ENCODE measurements at places on chromosomes 7 and 10.

DNA sequence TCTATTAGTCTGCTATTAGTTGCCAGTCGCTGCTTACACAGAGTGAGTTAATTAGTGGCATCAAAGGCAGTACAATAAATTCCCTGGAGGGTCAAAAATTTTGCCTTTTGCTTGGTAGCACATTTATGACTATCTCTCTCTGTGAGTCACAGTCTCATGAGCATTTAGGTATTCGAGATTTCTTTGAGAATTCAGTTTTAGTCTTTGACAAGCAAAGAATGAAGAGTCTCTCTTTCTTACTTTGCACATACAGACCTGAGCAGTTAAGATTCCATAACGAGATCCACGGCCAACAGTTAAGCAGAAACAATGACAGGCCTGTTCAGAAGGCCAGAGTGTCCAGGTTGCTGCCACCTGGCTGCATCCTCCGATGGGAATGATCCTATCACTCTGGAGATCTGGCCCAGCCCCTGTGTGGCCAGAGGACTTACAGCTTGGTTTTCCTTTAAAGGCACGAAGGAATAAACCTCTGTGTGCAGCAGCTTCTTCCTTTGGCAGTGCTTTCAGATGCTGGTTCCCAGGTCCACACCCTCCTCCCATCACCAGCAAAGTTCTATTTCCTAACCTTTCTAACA, 80.6 kb downstream of the GLI3 start:
- DNase-seq = no peak

GRCh38 chr7:134513169-134513752, 14.1 kb upstream of the AKR1B10 start:
- peak; percentile 19 for DNase-seq

DNA sequence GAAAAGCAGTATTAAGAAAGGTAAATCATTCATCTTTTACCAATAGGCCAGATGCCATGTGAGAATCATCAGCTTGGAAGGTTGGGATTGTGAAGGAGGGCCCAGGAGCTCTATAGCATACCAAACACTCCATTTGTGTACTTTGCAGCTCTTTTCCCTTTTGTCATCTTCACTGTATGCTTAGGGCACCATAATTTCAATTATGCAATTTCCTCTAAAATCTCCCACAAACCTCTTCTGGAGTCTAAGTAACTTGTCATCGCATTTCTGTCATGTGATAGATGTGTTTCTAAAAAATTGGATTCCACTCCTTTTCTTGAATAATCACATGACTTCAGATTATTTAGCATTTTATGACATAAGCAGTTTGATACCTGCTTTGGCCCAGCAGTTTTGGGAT, 17.9 kb downstream of the RPP30 start:
- no peak for DNase-seq

- no peak for DNase-seq
Measured at GRCh38 chr7:106347229-106347833, 62.5 kb upstream of the NAMPT start.

DNA sequence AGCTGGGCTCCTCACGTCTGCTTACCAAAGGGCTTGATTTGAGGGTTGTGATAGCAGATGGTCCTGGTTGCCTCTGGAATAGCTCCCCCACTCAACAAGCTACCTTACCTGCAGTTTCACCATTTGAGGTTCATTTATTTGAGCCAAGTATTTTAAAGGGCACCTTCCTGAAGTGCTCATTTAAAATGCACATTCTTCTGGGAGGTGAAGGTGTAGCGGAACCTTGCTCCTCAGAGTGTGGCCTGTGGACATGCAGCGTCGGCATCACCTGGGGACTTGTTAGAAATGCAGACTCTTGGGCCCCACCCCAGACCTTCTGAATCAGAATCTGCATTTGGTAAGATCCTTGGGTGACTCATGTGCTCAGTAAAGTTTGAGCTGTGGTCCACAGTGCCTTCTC, 2.3 kb downstream of the CDH23 start:
- no peak for DNase-seq

Data from stimulated activated CD4-positive, alpha-beta T cell treated with anti-CD3 and anti-CD28 coated beads, Interleukin-2, amount 100 ng/mL, for 48 hours (primary cell).